Stimulated activated CD4-positive, alpha-beta T cell treated with anti-CD3 and anti-CD28 coated beads, Interleukin-15, amount 100 ng/mL, for 1 hour (primary cell): ENCODE measurements at places on chromosomes 2 and 18.

DNA sequence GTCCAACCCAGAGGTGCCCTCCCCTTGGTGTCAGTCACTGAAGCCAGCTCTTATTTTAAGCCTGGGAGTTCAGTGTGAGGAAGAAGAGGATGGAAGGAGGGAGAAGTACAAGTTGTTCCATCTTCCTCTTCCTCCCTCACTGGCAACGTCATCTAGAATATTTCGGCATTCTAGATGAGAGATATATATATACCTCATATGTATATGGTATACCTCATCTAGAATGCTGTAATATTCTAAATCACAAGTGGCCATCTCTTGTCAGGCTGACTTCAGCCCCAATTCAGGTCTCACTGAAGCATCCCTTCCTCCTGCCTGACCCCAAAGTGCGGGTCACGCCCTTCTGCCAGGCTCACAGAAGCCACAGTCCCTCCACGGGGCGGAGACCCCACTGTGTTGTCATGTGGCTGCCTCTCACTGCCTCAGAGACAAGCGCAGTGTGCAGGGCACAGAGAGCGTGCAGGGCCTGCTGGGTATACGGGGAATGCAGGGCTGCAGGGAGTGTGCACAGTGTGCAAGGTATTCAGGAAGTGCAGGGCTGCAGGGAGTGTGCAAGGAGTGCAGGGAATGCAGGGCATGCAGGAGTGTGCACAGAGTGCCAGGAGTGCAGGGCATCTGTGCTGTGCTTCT lies 32.8 kb upstream of the B3GNT7 start:
- DNase-seq: no peak

- no peak for DNase-seq
Measured at GRCh38 chr2:96195410-96196066, 13.1 kb downstream of the STARD7 start.

DNA sequence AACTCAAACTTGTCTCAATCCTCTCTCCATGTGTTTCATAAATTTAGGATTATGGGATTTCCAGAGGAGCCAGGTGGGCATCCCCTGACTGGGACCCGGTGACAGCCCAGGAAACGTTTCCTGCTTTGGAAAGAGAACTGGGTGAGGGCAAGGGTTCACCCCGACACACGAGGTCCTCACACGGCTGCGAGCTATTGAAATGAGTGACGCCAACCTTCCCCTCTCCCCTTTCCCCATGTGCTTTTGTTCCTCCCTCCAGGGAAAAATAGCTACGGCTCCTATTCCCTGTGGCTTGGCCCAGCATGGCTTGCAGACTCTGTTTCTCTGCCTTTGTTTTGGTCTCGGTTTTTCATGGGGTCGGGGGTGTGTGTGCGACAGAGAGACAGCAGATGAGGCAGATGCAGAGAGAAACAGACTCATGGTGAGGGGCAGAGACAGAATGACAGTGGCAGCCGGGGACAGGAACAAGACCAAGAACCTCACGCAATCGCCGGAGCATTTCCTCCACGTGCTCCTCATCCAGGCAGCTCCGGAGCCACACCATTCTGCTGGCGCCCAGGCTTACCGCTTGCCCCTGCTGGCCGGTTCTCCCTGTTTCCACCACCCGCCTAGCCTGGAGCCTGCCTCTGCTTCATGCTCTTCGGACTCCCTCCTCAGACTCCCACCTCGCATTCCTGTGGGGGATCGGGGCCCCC lies 238.5 kb downstream of the DYSF start:
- DNase-seq: no peak

DNA sequence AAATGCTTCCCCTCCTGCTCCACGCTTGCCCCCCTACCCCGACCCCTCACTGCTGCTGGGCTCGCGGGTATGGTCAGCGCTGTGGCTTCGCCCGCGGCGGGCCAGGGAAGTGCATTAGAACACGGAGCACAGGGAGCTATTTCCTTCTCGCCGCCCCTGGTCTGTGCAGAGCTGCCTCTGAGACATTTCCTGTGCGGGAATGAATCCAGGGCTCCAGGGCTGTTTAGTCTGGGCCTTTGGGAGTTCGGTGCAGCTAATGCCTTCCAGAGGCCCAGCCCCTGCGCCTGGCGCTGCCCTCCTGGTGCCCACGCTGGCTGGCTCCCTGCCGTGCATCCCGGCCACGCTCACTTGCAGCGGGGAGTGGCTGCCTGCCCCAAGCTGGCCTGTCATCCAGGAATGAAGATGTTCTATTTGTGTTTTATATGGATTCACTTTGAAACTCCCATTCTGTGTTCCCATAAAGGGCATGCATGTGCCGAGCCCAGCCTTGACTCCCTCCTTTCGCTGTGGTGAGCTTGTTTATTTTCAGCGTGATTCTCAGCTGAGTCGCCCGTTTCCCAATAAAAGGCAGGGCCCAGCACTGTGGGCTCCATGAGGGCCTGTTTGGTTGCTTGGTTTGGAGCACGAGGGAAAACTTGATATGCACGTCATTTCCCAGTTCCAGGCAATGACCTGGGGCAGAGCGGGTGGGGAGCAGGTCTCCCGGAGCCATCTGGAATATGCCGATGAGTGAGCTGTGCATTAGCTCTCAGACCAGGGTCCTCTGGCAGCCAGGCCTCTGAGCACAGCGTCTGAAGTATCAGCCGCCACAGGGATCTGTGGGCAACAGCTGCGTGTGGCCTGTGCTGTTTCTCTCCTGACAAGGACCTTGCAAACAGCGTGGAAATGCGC lies 42.7 kb downstream of the SH3RF3 start:
- DNase-seq: no peak

- no peak for DNase-seq
Measured at GRCh38 chr2:186572705-186573104, 17.2 kb upstream of the ITGAV start.

DNA sequence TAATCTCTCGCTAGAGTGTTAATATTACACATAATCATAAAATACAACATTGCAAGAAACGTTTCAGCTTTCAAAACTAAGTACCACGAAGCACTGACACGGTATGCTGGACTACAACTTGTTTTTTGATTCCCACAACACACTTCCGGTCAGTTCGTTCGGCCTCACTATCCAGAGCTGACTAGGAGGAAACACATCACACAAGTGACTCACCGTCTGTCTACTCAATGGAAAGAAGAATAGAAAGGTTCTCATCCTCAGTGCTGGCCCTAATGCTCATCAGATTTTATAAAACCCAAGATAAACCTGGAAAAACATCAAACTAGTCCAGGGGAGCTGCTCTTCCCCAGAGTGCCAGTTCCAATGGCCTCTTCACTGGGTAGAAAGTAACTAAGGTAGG lies 42.9 kb downstream of the ZNF385B start:
- no peak for DNase-seq

- no peak for DNase-seq
Measured at GRCh38 chr2:61181382-61182058, 19.5 kb downstream of the C2orf74 start.

DNA sequence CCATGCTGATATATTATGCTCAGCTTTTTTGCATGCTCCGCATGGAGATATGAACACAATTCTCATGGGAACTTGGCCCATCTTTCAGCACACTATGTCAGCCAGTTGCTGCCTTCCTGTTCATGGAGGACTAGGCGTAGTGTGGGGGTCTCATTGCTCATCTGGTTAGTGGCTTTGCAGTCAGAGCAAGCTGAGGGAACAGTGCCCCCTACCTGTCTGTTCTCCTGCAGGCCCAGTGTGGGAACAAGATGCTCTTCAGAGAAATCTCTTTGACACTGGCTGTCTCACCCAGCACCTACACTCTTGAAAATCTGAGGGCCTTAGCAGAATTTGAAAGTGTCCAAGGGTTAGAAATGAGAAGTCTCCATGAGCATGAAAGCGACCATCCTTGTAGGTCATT lies 47.1 kb downstream of the SPTBN1 start:
- no peak for DNase-seq

- DNase-seq: no peak
Measured at GRCh38 chr2:120820953-120821279, 85.2 kb downstream of the GLI2 start.

GRCh38 chr2:117953231-117953630 lies 60.6 kb downstream of the CCDC93 start:
- DNase-seq: no peak

DNA sequence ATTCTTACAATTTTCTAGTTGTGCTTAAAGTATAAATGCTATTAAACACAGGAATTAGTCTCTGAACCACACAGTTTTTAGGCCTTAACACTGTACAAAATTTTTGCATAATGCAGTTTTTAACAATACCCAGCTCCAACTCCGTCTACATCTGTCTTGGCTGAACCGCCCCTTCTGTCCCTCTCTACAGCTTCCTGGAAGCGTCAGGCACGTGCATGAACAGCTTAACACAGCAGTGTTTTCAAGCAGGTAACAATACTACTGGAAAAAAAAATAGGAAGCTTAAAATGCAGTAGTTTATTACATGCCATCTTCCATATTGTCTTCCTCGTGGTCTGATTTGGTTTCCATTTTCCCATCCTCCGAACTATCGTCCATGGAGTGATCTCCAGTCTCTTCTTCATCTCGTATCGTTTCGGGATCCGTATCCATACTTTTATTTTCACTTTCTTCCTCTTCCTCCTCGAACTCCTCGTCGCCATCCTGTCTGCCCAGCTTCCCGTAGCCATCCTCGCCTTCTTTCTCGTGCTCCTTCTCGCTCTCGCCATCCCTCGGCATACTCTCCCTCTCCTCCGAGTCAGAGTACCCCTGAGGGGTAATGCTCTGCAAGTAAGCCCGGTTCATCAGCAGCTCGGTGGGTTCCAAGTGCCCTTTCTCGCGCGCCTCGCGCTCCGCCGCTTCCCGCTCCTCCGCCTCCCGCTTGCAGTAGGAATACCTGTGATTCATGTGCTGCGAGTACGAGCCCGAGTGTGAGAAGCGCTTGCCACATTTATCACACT lies 130.6 kb downstream of the ZEB2 start:
- no peak for DNase-seq

DNA sequence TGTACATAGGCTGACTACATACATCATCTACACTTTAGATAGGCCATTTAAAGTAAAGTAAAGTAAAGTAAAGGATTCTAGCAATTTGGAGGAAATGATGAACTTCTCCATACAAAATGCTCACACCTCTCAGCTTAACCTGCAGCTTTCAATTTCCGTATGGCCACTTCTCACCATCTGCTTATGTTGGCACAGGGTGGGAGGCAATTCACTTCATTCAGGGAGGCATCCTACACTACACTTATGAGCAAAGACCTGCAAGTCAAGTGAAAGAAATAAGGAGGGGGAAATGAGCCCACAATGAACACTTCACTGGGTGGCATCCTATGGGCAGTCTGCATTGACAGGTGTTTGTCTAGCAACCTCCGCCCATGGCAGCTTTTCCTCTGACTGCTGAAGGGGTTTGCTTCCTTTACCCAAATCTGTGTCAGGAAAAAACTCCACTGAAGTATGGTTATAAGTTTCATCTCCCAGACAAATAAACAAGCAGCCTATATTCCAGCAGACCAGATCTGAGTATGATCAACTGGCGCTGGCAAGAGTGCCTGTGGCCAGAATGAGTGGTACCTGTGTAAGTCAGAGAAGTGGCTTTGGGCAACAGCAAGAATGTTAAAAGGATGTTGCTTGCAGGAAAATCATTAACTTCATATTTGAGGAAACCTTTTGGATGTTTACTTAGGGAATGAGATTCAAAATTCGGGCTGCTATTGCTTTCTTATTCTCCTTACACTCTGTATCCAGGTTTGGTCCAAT lies 449.1 kb downstream of the TGIF1 start:
- no peak for DNase-seq

GRCh38 chr18:63155169-63155852 lies 164.3 kb downstream of the BCL2 start:
- peak; percentile 53 for DNase-seq

DNA sequence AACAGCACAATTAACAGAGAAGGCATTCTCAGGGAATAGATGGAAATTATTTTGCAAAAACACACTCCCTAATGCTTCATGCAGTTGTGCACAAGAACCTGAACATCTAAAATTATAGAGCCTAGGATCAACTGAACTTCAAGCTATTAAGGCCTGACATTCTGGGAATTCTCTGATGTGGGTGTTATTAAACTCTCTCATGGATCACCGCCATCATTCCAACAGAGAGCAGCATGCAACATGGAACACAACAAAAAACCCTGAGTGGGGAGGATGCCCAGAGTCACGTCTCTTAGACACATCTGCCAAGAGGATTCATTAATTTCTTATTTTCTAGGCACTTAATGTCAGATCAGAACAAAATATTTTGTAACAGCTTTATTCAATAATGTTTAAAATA lies 543.8 kb downstream of the ERBB4 start:
- no peak for DNase-seq

DNA sequence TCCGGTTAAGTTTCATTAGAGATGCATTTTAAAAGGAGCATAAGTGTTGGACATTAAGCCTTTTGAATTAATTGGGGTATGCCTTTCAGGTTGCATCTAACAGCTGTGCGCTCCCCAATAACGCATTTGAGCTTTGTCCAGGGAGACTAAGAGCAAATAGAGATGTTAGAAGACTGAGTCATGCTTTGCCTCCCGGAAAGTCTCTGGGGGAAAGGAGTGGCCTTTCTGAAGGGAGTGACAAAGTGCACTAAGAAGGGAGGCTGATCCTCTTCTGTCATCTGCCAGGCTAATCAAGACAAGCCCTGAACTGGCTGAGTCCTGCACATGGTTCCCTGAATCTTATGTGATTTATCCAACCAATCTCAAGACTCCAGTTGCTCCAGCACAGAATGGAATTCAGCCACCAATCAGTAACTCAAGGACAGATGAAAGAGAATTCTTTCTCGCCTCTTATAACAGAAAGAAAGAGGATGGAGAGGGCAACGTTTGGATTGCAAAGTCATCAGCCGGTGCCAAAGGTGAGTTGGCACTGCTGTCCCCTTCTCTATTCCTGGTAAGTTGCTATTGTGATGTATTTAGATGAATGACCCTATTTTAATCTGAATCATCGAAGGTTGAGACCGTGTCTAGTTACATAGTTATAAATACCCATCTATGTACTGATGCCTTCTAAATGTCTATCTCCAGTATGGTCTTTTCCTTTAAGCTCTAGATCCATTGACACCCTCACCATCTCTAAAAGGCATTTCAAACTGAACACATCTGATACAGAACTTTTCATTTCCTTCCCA lies 12.1 kb downstream of the TTL start:
- no peak for DNase-seq

DNA sequence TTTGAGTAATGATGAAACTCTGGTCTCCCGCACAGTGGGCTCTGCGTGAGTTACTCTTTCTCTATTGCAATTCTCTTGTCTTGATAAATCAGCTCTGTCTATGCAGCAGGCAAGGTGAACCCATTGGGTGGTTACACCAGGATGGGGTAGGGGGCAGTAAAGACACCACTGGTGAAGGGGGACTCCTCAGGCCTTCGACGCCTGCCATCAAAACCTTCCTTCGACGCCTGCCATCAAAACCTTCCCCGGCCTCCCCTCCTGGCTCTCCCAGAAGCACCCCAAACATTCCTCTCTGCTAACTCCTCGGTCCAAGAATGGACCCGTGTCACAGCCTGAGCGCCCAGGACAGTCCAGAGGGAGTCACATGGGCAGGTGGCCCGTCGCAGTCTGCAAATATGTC lies 4.8 kb upstream of the STARD7 start:
- DNase-seq: no peak

GRCh38 chr2:71880846-71881610 lies 266.6 kb downstream of the CYP26B1 start:
- no peak for DNase-seq

GRCh38 chr18:46577546-46577945 lies 79.5 kb downstream of the LOXHD1 start:
- DNase-seq: no peak
